ENCODE measurements at places on chromosomes 3 and 15.
A peak's percentile ranks its signal among the peaks of the same experiment; 100 is the strongest.

- DNase-seq, result no peak
Measured at GRCh38 chr3:72174040-72174439, 389.1 kb upstream of the PROK2 start.

DNA sequence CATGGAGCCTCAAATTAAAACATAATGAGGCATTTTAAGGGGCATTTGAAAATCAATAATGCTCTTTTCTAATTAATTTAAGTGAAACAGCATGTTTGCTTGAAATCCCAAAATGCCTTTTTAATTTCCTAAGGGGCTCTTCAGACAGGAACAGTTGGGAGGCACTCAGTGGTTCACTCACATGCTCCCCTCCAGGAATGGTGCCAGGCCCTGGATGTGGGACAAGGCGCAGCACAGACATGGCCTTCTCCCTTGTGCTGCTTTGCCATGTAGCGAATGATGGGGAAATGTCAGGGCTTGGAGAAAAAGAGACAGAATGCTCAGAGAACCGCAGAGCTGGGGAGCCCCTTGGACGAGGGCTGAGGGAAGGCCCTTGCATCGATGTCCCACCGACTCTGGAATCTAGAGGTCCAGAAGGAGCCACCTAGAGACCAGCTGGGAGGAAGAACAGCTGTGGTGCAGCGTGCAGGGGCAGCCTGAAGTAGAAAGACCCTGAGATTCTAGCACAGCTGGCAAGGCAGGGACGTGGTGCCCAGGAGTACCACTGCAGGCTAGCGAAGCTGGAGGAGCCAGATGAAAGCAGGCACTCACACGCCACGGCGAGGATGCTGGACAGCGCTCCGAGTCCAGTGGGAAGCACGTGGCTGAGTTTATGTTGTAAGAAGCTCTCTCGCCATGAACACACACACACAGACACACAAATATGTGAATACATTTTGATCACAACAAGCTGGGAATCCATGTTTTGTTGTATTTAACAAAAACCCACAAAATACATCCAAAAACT, 27.0 kb downstream of the NSMCE3 start:
- no peak for DNase-seq

GRCh38 chr3:18012436-18012835, 270.0 kb upstream of the TBC1D5 start:
- no peak for DNase-seq

GRCh38 chr3:1448443-1448842, 355.6 kb downstream of the CNTN6 start:
- no peak for DNase-seq

DNA sequence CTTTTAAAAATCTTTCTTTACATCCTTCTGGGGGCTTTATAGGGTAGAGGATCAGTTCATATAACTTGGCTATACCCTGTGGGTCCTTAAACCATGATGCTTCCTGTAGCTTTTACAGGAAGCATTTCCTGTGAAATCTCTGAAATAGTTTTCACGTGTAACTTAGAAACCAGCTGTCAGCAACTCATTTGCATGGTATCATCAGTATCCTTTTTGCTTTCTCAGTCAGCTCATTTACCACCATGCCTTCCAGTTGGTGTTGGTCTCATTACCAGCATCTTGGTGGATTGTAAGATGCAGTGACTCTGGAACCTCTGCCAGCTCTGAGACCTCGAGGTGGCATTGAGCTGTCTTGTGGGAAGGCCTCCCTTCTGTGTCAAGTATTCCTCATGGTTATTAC, 96.7 kb upstream of the MYZAP start:
- no peak for DNase-seq

DNA sequence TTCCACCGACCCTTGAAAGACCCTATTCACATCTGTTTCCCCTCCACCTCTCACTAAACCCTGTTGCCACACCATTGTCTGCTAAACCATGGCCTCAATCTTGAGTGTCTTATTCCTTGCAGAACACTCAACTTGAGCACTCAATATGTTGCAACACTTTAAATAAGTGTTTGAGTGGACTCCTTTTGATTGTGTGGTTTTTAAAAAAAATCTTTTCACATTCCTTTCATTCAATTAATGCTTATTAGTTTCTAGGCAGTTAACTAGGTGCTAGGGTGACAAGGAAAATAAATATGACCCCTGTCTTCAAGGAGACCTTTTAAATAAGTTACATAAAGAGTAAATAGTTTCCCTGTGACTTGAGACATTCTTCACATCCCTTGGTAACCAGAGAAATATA, 13.3 kb upstream of the HHLA2 start:
- DNase-seq, result no peak

GRCh38 chr15:38885001-38885400, 320.4 kb upstream of the RASGRP1 start:
- no peak for DNase-seq

DNA sequence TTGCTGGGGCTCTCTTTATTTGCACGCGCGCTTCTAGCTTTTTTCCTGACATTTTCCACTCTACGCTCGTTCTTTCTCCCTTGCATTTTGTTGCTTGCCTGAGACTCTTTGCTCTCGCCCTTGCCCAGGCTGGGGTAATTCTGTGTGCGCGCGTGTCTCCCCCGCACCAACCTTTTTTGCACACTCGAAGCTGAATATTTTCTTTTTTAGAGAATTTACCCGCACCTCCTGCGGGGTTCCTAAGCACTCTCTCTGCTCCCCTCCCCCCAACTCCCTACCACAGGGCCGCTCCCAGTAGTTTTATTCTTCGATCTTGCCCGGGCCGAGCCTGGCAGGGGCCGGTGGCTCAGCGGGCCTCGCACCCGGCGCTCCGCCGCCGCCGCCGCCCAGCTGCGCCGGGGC, 732 bp downstream of the FAM43A start:
- no peak for DNase-seq

DNA sequence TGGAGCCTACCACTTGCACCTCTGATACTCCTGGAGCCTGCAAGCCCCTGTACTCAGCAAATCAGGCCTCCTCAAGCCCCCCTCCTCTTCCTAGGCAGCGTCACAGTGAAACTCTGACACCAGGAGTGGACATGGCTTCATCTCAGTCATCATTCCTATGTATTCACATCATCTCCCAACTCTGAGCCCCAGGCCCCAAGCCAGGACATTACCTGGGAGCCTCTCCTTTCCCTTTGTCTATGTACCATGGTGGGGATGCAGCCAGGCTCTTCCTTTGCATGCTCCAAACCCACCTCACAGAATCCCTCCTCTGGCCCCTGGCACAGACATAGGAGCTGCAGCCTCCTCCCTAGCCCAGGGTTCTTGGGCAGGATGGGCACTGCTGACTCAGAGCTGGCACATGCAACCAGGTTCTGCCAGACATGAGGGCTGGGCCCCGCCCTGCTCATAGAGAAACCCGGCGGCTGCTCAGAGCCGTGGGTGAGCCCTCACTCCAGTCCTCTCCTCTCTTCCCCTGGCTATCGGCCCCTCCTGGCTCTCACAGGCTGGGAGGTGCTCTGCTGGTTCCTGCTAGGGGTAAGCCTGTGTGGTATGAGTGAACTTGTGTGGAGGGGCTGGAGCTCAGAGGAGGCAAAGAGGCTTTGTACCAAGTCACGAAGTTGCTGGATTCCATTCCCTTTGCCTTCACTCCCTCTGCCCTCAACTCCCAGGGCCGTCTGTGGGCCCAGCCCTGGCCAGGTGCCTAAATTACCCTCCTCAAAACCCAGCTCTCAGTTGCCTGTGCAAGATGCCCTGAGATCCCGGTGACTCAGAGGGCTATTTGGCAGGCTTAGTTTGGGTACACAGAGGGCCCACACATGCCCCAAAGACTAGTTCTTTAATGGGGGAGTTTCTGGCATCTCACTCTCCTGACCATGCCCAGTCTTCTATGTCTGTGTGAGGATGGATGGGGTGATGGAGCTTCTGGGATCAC, 1.9 kb upstream of the PLCD1 start:
- DNase-seq, result no peak

DNA sequence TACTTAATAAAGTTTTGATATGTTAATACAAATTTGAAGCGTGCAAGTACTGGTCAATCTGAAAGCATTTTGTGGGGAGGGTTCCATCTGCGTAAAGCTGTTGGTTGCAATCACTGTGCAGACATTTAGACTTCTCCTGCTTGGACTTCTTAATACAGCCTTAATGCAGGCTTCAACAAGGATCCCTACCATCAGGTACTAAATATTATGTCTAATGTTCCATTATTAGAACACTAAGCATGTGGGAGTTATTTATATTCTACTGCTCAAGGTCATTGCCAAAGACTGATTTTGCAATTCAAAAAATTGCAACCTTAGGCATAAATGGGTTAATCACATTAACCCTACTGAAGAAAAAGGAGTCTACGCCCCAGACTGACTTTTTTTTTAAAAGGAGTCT, 73.9 kb upstream of the MYO5C start:
- DNase-seq, result no peak

GRCh38 chr3:133572158-133573053, 1.1 kb upstream of the CDV3 start:
- peak; percentile 9 for DNase-seq

- DNase-seq, result no peak
Measured at GRCh38 chr15:63256433-63257274, 20.8 kb upstream of the APH1B start.
